Liver (tissue), 10 donors: ENCODE measurements at places on chromosomes 6 and 20.

- peaks cover 14% of the 10 kb centered on the region for H3K4me1 ChIP-seq
- no peaks in the 10 kb centered on the region for H3K27me3 ChIP-seq
- no peak overlapping the region for H3K27ac ChIP-seq
- no peak for DNase-seq
Observed at GRCh38 chr6:33996120-33996475, 149.8 kb downstream of the GRM4 start.

DNA sequence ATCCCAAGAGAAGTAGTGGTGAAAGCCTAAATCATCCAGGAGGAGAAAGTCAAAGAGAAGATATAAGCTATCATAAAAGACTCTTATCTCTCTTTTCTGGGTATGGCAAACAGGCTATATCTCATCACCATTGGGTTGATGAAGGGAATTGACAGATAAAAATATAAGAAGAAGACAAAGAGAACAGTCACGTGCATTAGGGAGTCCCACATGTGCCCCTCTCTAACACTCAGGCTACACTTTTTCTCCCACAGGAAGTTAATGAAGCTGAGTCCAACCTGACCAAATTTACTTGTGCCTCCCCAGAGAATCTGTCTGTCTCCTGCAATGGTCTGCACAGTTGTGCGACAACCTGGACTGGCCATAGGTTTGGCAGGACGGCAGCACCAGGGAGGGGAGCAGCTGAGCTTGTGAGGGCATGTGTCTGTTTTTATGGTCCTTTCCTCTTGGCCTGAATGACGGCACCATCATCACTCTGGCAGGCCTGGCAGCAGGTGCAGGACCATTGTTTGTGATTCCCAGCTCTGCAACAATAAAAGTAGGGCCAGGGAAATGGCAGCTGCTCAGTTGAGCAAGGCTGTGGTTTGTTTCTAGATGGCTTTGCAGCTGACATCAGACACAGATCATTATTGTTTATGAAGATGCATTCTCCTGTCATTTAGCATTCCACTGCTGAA, 144.5 kb upstream of the MCHR2 start:
- no peaks in the 10 kb centered on the region for H3K27me3 ChIP-seq
- no peak overlapping the region for H3K4me3 ChIP-seq
- no peaks in the 10 kb centered on the region for H3K36me3 ChIP-seq

GRCh38 chr6:13342414-13343019, 14.2 kb upstream of the TBC1D7 start:
- DNase-seq = no peak
- H3K4me3 ChIP-seq = no peak overlapping the region
- no peak overlapping the region for H3K27ac ChIP-seq
- no peaks in the 10 kb centered on the region for H3K4me1 ChIP-seq
- H3K27me3 ChIP-seq = no peaks in the 10 kb centered on the region
- H3K36me3 ChIP-seq = no peaks in the 10 kb centered on the region

GRCh38 chr6:83055366-83055964, 10.2 kb downstream of the UBE3D start:
- H3K4me3 ChIP-seq = no peak overlapping the region
- peaks cover 2% of the 10 kb centered on the region for H3K36me3 ChIP-seq

GRCh38 chr20:36307412-36308325, 1.5 kb downstream of the DLGAP4 start:
- DNase-seq = no peak
- H3K27me3 ChIP-seq = peaks cover 7% of the 10 kb centered on the region
- H3K27ac ChIP-seq = no peak overlapping the region
- peaks cover 4% of the 10 kb centered on the region for H3K4me1 ChIP-seq

- DNase-seq = no peak
- H3K36me3 ChIP-seq = no peaks in the 10 kb centered on the region
- no peaks in the 10 kb centered on the region for H3K4me1 ChIP-seq
- no peak overlapping the region for H3K27ac ChIP-seq
Observed at GRCh38 chr20:46150943-46151342, 32.8 kb downstream of the CD40 start.

- H3K27ac ChIP-seq = no peak overlapping the region
- no peak for DNase-seq
- no peaks in the 10 kb centered on the region for H3K27me3 ChIP-seq
- H3K36me3 ChIP-seq = peaks cover 21% of the 10 kb centered on the region
- H3K4me3 ChIP-seq = no peak overlapping the region
- no peaks in the 10 kb centered on the region for H3K4me1 ChIP-seq
Observed at GRCh38 chr6:13294499-13295069, 33.8 kb downstream of the TBC1D7 start.

GRCh38 chr6:131858765-131859415, 51.1 kb downstream of the ENPP1 start:
- H3K4me1 ChIP-seq = no peaks in the 10 kb centered on the region
- no peak overlapping the region for H3K4me3 ChIP-seq
- no peaks in the 10 kb centered on the region for H3K27me3 ChIP-seq
- H3K36me3 ChIP-seq = peaks cover 29% of the 10 kb centered on the region
- no peak for DNase-seq

GRCh38 chr6:142885182-142885867, 59.7 kb downstream of the HIVEP2 start:
- no peak overlapping the region for H3K4me3 ChIP-seq
- no peak for DNase-seq
- H3K36me3 ChIP-seq = no peaks in the 10 kb centered on the region
- H3K27me3 ChIP-seq = no peaks in the 10 kb centered on the region

- H3K36me3 ChIP-seq = no peaks in the 10 kb centered on the region
- H3K27me3 ChIP-seq = peaks cover 4% of the 10 kb centered on the region
- H3K4me3 ChIP-seq = no peak overlapping the region
- H3K27ac ChIP-seq = no peak overlapping the region
- H3K4me1 ChIP-seq = no peaks in the 10 kb centered on the region
Observed at GRCh38 chr20:61803416-61803914, 262.2 kb downstream of the TAF4 start.

DNA sequence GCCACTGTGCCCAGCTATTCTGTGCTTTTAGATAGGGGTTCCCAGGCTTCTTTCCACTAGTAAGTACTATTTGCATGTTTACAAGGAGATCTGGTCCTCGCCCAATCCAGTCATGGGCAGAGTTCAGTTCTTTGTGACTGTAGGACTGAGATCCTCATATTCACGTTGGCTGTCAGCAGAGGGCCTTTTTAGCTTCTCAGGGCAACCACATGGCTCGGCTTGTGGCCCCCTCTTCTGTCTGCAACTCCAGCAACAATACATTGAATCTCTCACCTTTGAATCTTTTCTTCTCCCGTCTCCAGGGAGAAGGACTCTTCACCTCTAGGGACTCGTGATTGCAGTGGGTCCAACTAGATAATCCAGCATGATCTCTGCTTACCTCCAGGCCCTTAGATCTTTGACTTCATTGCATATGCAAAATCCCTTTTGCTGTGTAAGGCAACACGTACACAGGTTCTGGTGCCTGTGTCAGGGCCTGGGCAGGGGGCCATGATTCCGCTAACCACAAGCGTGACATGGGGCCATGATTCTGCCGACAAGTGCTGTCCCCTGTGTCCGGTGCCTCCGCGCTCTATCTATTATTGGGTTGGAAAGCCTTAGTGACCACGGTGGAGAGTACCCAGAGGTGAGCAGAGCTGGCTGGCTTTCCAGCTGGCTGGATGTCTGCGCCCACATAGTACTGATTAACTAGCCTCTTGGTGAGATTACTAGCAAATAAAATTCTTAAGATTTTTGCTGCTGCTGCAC, 5.1 kb downstream of the CCR6 start:
- peaks cover 3% of the 10 kb centered on the region for H3K4me1 ChIP-seq
- DNase-seq = no peak
- H3K4me3 ChIP-seq = no peak overlapping the region
- H3K36me3 ChIP-seq = no peaks in the 10 kb centered on the region
